ENCODE measurements at places on chromosomes 16 and 17. TPM values are rescaled to one million over a fixed set of nuclear protein-coding genes. Genes with fewer than 3 reads are reported as not detected.

GRCh38 chr17:32142857-32143526, 690 bp downstream of the RHOT1 start:
- no peak for DNase-seq

The ZNF624 gene
- 1.3 TPM for total RNA-seq

The KRTAP4-9 gene
- 0.58 TPM for total RNA-seq

DNA sequence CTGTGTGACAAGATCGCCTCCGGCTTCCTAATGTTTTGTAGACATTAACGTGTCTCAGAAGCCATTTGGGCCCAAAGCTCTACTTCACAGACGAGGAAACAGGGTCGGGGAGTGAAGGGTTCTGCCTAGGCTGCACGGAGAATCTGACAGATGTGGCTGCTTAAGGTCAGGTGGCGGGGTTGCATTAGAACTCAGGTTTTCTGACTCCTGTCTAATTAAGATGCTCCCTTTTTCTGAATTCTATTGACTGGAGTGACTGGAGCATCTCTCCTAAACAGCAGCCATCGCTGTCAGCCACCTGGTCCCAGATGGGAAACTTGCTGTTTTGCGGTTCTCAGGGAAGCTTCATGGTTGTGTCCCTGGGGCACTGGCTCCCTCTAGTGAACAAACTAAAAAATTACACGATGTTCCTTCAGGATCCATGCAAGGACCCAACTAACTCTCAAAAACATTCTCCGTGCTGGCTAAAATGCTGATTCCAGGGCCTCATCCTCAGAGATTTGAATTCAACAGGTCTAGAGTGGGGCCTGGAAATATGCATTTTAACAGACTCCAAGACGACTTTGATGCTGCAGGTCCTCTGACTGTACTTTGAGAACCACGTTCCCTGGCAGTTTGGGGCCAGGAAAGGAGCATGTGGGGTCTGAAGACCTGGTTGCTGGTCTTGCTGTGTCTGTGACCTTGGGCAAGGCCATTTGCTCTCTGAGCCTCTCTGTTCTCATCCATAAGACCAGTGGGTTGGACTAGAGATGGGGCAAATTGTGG, 117.4 kb downstream of the IRF8 start:
- DNase-seq = peak; percentile 7

DNA sequence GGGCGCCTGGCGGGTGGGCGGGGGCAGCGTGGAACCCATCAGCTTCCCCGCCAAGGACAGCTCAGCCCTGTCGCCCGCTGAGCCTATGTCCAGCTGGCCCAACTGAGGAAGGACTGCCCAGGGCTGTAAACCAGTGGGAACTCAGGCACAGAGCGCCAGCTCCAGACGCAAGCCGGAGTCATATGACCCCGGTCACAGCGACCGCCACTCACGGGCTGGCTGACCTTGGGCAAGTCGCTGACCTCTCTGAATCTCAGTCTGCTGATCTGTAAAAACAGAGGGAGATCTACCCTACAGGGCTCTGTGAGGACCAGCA, 170.0 kb downstream of the C16orf78 start:
- DNase-seq = no peak
